ENCODE measurements at places on chromosomes 1 and 21.

DNA sequence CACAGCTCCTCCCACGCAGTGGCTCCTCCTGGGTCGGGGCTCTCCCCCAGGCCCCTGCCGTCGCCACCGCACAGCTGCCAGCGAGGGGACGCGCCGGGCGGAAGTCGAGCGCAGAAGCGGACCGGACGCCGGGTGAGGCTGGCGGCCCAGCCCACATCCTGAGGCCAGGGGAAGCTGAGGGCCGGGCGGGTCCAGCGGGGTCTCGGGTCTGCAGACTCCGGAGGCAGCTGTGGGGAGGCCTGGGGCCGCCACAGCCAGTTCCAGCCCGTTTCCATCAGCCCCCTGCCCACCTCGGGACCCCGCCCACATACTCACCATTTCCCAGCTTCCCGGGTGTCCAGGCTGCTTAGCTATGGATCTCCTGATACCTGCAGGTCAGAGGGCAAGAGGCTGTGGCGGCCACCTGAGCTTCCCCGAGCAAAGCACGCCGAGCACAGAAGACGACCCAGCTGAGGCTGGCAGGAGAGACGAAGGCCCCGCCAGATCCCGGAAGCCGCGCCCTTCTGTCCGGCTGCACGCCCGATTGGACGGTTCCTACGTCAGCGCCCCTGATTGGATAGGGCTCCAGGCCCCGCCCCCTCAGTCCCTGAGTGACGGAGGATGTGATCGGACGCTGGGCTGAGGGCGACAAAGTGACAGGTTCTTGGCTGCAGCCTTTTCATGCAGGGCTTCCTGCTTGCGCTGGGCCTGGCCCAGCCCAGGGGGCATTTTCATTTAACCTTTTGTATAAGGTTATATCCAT lies 38.7 kb upstream of the ZNF124 start:
- peak; percentile 97 for DNase-seq

GRCh38 chr1:230544758-230545157 lies 97.5 kb upstream of the COG2 start:
- DNase-seq = no peak

GRCh38 chr1:201154389-201155165 lies at the start of gene TMEM9:
TMEM9 (minus strand) TSS chr1:201154474; CDS start chr1:201153923, 551 bp downstream.
- DNase-seq = peak; percentile 96

DNA sequence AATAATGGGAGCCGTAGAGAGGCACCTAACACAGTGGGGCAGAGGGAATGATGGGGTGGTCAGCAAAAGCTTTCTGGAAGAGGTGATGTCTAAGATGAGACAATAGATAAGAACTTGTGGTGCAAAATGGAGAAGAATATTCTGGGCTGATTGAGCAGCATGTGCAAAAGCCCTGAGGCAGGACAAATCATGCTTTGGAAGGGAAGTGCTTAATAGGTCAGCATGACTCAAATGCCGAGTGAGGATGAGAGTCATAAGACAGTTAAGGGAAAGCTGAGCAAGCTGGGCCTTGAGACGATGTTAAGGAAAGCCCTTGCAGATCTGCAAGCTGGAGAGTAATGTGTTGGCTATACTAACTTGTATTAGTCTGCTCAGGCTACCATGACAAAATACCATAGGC lies 37.3 kb upstream of the ASB17 start:
- DNase-seq = no peak

DNA sequence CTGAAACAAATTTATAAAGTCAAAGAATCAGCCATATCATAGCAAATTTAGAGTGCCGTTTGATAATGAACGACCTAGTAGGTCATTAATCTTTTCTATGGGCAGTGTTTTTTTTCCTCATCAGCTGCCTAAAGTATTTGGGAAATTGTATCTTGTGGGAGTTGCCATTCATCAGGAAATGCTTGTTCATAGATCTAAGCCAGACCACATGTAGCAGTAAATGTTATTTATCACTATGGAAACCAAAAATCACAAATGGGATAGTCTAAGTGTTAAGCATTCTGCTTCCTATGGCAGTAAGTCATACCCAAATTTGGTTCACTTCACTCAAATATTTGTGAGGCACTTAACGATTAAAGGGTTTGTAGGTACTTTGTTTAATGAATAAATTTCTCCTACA lies 52.9 kb downstream of the LRRC8D start:
- no peak for DNase-seq

DNA sequence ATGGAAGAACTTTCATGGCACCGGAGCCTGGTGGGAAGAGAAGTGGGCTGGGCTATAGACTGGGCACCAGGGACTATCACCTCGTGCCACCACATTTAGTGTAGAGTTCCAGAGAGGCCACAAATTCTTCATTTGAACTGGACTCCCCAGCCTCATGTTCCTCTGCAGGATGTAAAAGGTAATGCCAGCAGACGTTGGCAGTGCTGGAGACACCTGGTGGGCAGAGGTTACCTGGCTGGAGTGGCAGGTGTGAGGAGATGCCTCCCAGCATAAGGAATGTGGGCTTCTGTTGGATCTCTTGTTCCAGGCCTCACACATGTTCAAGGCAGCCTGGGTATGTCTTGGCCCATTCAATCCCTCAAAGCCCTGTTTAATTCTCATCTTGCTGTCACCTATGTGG lies 35.2 kb downstream of the TEX35 start:
- no peak for DNase-seq

DNA sequence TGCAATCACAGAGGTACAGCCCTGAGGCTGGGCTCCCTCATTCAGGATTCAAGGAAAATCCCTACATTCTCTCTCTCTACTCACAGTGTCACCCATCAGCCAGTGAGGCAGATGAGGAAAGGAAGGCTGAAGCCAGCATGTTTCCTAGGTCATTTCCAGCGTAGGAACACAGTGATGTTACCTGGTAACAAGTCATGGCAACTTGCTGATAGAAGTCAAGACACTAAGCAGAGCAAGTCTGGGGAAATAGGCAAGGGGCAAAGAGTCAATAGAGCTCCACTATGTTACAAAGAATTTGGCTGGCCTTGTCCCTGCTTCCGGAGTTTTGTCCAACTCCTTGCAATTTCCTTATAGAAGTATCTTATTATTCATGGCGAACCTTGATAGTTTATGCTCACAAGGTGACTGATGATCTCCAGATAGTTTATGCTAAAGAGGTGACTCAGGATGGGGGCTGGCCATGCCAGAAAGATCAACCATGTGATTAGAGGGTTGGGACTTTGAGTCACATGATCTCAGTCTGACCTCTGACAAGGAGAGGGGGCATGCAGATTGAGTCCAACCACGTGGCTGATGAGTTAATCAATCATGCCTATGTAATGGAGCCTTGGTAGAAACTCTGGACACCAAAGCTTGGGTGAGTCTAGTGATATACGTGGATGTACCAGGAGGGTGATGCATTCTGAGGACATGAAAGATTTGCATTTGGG lies 51.1 kb downstream of the SUSD4 start:
- DNase-seq = no peak

All from HTR-8/SVneo (cell line).